ENCODE measurements at places on chromosomes 4 and X.

- DNase-seq, result peak; percentile 30
Measured at GRCh38 chr4:1472148-1472797, 66.0 kb upstream of the NKX1-1 start.

GRCh38 chr4:73706811-73707210 is 33.6 kb upstream of the CXCL8 start:
- no peak for DNase-seq

GRCh38 chrX:8721536-8721935 is 10.4 kb downstream of the ANOS1 start:
- DNase-seq, result no peak

- DNase-seq, result no peak
Measured at GRCh38 chr4:10205223-10205622, 88.6 kb upstream of the WDR1 start.

- no peak for DNase-seq
Measured at GRCh38 chrX:27597508-27597907, 7.4 kb downstream of the DCAF8L2 start.

DNA sequence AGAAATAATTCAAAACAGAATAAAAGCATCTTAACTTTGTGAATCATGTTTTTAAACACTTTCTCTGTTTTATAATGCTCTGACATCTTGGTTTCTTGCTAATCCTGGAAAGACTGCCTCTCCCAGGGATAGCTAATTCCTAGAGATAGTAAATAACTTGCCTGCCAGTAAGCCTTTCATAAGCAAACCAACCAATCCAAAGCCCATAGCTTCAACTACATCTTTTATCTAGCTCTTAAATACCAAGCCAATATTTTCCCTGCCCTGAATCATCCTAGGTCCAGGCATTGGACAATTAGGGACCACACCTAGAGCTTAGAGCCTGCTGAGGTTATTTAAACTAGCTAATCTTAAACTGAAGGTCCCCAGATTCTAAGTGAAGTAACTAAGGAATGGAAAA is 223.7 kb upstream of the DIPK2B start:
- no peak for DNase-seq

DNA sequence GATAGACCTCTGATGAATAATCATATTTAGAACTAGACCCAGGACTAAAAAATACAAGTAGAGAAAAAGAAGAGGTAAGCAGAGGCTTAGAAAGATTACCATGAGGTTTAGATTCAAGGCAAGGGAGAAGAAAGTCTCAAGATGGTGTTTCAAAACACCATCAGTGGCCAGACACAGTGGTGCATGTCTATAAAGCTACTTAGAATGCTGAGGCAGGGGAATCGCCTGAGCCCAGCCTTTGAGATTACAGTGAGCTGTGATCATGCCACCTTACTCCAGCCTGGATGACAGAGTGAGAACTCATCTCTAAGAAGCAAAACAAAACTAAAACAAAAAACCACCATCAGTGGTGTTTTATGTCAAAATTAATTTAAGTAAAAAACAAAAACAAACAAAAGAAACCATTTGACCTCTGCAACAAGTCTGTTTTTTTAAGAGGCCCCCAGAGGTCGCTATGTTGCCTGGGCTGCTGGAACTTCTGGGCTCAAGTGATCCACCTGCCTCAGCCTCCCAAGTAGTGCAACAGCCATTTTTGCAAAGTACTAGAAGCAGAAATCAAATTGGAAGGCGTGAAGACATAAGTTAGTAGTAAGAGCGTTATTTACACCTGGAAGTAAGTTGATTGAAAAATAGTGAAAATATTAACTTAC is 784.3 kb downstream of the ADGRL3 start:
- no peak for DNase-seq

DNA sequence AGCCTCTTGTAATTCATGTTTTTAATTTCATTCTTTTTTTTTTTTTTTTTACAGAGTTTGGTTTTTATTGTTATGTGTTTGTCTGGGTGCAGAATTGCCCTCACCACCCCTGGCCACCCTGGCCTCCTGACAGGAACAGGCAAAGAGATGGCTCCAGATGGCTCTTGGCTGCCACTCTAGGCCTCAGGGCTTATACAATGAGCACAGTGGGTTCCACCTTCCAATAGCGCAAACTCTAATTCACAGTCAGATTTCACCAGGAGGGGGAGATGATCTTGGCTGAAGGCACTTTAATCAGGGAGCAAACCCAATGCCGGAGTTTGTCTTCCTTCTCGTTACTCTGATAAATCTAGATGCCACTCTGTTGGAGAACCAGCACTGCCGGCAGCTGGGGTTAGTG is 24.8 kb downstream of the CPE start:
- peak; percentile 56 for DNase-seq

DNA sequence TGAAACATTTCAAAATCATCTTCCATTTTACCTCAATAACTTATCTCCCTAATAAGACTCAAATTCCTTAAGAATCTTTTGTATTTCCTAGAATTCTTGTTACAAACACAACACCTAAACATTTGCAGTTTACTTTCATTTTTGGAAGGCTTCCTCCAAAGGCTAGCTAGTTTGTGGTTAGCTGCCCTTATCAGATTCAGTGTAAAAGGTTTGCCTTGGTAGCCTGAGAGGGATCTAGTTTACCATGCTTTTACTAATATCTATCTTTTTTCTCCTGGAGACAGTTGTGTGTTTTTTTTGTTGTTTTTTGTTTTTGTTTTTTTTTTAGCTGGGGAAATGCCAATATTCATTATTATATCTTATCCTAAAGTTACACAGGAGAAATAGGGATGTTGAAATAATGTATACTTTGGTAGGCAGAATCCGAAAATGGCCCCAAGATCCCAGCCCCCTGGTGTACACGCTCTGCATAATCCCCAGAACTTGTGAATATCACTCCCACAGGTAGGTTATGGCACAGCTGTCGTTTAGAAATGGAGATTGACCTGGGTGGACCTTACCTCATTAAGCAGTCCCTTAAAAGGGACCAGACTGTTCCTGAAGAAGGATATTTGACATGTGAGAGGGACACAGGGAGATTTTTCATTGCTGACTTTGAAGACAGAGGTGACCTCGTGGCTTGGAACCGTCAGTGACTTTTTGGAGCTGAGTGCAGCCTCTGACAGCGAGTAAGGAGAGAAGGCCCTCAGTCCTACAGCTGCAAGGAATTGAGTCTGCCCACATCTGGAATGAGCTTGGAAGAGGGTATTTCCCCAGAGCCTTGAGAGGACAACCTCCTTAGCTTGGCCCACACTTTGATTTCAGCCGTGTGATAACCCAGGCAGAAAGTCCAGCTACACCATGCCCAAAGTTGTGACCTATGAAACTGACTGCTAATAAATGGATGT is 33.4 kb downstream of the SEPTIN11 start:
- DNase-seq, result no peak

- DNase-seq, result peak; percentile 26
Measured at GRCh38 chr4:81421346-81422218, 50.1 kb downstream of the RASGEF1B start.

- DNase-seq, result no peak
Measured at GRCh38 chr4:182788201-182788600, 129.0 kb downstream of the DCTD start.

GRCh38 chr4:25377572-25378436 is 741 bp downstream of the ANAPC4 start:
- DNase-seq, result no peak

Data from eye (tissue), 1 donor.